ENCODE measurements at places on chromosomes 13 and 19.
A peak's percentile ranks its signal among the peaks of the same experiment; 100 is the strongest.

DNA sequence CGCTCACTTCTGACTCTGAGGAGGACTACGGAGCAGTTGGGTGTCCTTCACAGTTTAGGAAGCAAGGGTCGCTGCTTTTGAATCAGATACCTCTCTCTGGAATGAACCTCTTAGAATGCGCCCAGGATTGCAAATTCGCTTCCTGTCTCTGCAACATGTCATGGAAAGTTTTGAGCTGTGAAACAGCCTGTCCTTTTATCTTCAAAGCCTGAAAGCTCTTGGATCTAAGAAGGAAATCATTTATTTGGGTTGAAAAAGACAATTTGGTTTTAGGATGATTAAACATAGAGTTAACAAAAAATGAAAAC, 134.1 kb downstream of the KATNAL1 start:
- no peak for DNase-seq

DNA sequence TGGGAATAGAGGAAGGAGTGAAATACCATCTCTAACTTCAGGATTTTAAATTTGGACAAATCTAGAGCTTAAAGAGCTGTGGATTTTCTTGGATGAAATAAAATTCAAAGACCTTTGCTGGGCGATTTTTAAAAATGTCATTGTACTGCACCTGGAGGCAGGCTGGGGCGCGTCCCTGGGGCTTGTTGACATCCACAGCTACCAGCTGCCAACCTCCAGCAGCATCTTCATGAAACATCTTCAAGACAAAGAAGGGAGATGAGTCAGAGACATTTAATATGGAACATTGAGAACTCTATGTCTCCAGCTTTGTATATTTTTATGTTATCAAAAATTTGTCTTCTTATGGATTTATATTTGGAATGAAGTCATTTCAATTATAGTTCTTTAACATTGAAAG, 132.5 kb downstream of the NALCN start:
- DNase-seq = no peak

DNA sequence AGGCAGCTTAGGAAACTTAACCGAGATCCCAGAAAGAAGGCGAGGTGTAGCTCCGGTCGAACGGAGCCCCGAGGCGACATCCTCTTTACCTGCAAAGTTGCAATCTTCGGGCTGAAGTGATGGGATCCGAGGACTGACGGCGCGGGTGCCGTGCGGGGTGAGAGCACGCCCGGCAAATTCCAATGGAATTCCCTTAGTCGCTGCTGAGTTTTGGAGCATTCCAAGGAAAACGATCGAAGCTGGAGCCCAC, 141 bp downstream of the TRPC4 start:
- DNase-seq = no peak

DNA sequence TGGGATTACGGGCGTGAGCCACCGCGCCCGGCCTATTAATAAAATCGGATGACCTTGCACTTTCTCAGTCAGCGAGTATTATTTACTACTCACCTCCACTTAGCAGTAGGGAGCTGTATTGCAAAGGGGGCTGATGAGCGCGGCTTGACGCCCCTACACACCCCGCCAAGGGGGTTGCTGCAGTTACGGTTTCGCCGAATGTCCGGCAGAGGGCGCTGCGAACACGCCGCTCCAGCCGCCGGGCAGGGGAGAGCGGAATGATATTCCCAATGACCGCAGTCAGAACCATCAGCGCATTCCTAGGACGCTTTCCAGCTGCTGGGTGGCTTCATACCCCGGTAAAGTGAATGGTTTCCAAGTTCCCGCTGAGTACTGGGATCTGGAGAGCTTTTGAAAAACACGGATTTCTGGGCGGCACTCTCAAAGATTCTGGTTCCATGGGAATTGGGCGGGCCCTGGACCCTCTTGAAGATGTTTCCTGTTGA, 30.0 kb upstream of the TPT1 start:
- DNase-seq = peak; percentile 59

GRCh38 chr19:3771000-3771905, 775 bp downstream of the RAX2 start:
- no peak for DNase-seq

- no peak for DNase-seq
Observed at GRCh38 chr19:18229915-18230314, 3.7 kb upstream of the PDE4C start.

DNA sequence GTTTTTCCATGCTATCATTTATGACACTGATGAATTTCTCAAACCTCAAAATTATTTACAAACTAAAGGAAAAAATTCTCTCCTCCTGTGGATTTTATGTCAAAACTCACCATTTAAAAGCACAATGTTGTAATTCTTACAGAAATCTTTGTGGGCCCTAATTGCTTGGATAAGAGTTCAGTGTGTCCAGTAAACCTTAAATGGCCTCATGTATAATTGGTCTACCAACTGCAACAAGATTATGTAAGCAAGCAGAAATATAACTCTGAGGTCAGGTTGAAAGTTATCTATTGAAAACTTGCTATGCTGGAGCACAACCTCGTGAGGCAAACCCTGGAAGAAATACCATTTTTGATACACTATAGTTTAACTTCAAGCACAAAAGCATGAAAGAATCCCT, 22.0 kb downstream of the VWA8 start:
- no peak for DNase-seq
